ENCODE measurements at places on chromosomes 6 and 20.

- DNase-seq: no peak
Measured at GRCh38 chr20:21788082-21788481, 82.6 kb downstream of the PAX1 start.

GRCh38 chr20:45407067-45407745 lies 883 bp upstream of the DBNDD2 start:
- peak; percentile 49 for DNase-seq

DNA sequence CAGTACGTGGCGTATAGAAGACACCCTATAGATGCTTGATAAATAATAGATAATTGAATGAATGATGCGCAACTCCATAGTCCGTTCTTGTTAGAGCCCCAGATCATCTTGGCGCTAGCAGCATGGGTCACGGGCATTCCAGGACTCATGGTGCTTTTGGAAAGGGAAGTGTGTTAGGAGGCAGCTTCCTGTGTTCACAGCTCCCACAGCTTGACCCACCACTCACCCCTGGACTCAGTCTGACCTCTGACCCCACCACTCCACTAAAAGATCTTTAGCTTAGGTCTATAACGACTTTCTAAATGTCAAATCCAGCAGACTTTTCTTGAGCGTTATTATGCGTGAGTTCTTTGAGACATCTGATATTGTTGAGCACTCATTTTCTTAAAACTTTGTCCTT lies 35.8 kb upstream of the KIF16B start:
- DNase-seq: no peak

GRCh38 chr6:110404607-110405006 lies 10.8 kb downstream of the DDO start:
- DNase-seq: no peak

DNA sequence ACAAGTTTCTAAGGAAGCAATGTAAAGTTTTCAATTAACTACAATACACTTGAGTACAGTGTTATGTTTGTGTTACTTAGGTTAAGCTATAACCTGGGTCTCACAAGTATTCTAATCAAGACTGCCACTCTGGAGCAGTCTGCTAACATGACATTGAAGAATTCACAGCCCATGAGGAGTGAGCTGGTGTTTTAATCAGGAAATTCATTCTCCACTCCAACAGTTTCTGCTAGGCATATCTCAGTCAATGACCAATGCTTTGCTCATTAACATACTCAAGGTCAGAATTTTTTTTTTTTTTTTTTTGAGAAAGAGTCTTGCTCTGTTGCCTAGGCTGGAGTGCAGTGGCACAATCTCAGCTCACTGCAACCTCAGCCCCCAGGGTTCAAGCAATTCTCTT lies 59.6 kb upstream of the SAMHD1 start:
- no peak for DNase-seq

- no peak for DNase-seq
Measured at GRCh38 chr6:137903933-137904821, 37.1 kb downstream of the TNFAIP3 start.

Data from caudate nucleus (tissue), 63 donors.